ENCODE measurements at places on chromosomes 11 and 22.

- no peak for DNase-seq
Measured at GRCh38 chr11:60701469-60701818, 2.0 kb downstream of the MS4A8 start.

DNA sequence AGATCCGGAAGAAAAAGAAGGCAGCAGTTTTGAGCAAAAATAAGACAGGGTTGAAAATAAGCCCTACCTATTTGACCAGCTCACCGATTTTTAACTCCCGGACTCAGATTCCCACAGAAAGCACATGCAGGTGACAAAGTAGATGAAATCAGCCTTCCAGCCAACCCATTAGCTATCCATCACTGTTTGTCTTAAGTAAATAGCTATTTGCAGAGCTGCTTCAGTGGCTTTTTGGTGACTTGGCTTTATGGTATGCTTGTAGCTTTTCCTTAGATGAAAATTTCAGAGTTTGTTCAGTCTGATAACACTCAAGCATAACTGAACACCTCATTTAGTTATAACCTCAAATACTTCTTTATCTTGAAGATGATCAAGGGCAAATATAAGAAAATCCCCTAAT lies 192.6 kb downstream of the HIPK3 start:
- no peak for DNase-seq

DNA sequence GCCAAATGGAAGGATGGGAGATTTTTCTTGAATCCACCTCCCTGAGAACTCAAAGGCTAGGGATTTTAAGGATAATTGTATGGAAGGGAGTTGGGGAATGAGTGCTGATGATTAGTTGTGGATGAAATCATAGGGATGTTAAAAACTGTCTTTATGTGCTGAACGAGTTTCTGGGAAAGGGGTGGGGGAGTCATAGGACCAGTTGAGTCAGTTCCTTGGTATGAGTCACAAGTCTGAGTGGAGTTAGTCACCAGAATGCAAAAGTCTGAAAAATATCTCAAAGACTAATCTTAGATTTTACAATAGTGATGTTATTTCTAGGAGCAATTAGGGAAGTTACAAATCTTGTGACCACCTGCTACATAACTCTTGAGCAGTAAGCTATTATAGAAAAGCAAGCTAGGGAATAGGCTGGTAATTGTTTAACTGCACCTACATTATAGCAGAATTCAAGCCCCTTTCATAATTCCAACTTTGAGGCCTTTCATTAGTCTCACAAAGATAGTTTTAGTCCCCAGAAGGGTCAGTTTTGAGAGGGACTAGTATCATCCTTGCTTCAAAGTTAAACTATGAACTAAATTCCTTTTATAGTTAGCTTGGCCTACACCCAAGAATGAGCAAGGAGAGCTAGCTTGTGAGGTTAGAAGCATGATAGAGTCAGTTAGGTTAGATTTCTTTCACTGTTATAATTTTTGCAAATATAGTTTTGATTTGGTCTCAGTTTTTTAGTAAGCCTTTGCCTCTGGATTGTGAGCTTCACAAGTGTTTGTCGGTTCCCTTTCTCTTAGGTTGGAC lies 668.0 kb downstream of the ETS1 start:
- DNase-seq: peak; percentile 29

DNA sequence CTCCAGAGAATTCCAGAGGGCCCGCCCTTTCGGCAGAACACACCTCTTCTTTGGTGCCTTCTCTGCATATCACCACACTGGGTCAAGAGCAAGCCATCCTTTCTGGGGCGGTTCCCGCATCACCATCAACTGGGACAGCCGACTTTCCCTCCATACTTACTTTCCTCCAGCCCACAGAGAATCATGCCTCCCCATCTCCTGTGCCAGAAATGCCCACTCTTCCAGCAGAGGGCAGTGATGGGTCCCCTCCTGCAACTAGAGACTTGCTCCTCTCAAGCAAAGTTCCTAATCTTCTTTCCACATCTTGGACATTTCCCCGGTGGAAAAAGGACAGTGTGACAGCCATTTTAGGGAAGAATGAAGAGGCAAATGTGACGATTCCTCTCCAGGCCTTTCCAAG lies 157.7 kb downstream of the C11orf91 start:
- peak; percentile 45 for DNase-seq

DNA sequence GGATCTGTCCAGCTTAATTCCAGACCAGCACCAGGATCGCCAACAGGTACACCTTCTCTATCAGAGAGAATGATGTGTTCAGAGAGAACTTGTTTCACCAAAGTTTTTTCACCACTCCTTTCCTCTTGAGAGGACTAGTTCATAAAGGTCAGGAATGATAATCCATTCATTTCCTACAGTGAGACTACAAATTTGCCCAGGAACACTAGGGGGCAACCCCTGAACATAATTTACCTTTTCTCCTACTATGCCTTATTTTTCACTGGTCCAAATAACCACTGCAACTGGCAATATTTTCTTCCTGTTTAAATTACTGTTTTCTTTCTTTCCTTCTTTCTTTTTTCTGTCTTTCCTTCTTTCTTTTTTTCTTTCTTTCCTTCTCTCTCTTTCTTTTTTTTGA lies 22.5 kb downstream of the CAVIN3 start:
- DNase-seq: no peak

DNA sequence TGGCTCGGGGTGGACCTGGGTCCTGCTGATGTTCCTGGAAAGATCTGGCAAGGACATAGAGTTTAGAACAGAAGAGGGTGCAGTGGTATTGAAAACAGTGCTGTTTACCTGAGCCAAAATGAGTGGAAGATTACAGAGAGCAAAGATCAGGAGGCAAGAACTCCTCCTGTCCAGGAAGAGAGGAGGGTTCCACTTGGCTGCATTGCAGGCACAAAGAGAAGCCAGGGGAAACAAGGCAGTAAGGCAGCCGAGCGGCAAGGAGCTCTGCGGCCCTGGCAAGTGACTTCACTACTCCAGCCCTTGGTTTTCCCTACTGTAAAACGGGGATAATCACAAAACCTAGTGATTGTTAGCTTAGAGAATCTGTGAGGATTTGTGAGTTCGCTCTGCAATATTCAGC lies 3.7 kb upstream of the PACSIN2 start:
- no peak for DNase-seq

DNA sequence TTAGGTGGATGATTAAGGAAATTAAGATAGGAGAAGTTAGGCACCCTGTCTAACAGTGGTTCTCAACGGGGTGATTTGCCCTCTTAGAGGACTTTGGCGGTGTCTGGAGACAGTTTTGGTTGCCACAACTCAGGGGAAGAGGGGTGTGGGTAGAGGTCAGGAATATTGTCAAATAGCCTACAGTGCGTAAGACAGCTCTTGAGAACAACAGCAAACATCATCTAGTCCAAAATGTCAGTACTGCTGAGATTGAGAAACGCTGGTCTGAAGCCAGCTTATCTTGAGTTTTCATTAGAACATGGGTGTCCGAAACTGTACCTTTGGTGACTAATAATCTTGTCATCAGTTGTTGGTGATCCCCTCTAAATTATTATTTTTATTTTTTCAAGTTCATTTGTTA lies 38.4 kb downstream of the CECR2 start:
- DNase-seq: no peak

DNA sequence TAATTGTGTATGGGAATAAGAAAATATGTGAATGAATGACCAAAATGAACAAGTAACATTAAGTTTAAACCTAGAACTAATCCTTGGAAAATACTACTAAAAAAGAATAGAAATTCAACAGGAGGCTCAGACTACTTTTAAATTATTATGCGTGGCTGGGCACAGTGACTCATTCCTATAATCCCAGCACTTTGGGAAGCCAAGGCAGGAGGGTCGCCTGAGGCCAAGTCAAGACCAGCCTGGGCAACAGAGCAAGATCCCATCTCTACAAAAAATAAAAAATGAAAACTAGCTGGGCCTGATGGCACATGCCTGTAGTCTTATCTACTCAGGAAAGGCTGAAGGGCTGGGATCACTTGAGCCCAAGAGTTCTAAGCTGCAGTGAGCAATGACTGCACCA lies 85.4 kb upstream of the CLNS1A start:
- DNase-seq: no peak

GRCh38 chr11:1086171-1087102 lies 11.8 kb downstream of the MUC2 start:
- no peak for DNase-seq

DNA sequence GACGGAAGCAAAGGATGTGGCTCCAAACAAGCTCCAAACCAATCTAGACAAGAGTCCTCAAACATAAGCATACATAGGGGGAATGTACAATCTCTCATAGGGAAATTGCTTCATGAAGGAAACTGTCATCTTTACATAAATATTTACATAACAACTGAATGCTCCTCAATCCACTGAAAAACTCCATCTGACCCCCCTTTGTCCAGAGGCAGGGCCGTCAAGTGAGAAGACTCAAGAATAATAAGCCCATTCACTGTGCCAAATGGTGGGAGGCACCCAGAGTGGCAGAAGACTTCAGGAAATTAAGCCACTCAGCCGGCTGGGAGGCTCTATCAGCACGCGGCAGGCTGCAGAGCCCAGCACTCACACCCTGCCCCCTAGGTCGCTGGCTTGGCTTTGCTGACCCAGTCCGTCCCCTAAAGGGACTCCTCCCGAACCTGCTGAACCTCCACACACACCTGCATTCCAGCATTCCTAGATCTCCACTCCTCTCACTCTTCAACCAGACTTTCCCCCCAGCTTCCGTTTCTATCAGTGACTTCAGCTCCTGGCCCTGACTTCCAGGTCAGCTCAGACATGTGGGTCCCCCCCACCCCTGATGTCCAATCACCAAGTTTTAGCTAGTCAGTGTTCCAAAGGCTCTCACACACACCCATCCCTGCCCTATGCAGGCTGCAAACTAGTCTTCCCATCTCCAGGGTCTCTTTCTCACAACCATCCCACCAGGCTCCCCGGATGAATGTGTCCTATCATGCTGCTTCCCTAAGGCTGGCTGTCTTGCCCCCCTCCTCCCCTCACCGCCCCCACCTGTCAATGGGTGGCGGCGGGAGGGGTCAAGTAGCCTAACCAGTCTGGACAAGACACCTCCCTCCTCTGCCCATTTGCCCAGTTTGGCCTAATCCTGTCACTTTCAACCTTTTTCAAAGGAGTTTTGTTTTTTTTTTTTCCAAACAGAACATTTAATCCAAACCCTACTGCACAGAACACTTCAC lies 11.3 kb downstream of the VPS37C start:
- DNase-seq: no peak

- DNase-seq: no peak
Measured at GRCh38 chr11:65205602-65205967, 23.9 kb downstream of the CAPN1 start.

DNA sequence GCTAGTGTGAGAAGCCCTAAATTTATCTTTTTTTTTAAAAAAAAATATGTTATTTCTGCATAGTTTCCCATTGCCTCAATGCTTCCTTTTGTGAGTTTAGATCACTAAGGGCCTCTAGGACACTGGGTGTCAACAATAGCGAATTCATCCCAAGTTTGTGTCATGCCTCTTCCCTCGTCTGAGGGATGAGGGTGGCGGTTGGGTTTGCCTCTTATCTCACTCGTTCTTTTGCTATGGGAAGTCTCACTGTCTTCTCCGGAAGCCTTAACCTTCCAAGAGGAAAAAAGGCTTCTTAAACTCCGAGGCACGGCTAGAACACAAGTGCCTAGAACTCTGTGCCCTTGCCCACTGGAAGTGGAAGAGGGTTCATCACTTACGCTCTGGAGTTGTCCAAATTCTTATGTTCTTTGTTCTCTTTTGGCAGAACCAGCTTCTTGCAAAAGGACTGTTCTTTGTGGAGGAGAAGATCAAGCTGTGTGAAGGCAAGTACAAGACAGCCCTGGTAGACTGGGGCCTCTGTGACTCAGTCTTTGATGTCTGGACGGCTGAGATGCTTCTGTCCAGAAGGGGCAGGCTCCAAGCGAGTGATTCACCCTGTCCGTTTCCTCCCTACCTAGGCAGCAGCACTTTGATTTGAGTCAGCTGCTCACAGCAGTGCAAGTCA lies 78.5 kb downstream of the TRAF6 start:
- DNase-seq: peak; percentile 62

- DNase-seq: peak; percentile 98
Measured at GRCh38 chr11:3841426-3842350, 929 bp upstream of the RHOG start.

DNA sequence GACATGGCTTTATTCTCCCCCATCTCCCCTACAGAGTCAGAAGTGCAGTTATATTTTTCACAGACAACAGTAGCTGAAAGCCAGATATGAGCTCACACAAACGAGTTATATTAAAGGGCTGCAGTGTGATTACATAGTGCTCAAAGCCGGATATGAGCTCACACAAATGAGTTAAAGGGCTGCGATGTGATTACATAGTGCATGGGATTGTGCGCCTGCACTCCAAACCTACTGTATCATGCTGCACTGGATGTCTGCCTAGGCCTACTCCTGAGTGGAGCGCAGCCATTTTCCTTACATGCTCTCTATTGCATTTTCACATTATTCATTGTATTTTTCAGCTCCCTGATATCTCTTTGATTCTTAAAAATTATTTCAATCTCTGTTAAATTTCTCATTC lies 414.6 kb upstream of the LARGE1 start:
- DNase-seq: peak; percentile 23

DNA sequence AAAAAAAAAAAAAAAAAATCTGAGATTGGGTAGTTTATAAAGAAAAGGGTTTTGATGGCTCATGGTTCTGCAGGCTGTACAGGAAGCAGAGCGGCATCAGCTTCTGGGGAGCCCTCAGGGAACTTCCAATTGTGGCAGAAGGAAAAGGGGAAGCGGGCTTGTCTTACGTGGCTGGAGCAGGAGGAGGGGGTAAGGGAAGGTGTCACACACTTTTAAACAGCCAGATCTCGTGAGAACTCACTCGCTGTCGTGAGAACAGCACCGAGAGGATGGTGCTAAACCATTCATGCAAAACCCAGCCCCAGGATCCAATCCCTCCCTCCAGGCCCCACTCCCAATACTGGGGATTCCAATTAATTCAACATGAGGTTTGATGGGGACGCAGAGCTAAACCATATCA lies 806.2 kb downstream of the TBC1D22A start:
- no peak for DNase-seq

DNA sequence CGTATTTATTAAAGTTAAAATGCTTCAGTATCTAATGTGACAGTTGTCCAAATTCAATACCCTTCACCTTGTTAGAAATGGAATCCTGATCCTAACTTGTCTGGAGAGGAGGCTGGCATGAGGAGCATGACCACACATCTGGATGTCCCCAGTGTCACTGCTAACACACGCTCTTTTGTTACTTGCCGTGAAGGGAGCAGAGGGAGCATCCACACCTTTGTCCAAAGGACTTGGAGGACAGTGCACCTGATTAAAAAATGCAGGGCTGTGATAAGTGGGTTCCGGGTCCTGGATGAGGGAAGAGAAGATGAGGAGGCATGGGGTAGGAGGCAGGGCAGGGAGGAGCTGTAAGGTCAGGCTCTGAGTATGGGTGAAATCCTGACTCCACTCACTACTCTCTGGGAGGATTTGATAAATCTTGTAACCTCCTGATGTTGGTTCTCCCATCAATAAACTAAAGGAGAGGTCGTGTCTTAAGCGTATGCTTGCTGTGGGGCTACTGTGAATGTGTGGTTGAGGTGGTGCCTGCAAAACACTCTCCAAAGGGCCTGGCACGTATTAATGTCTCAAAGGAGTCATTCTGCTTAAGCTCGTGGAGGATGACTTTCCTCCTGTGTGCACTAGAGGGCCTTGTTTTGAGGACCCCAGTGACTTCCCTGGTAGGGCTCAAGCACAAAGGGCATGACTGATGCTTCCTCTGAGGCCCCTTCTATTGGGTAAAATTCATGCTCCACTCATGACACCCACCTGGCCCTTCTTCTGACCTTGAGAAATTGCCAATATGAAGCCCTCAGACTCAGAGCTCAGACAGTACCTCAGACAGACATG lies 16.8 kb upstream of the IGLL5 start:
- DNase-seq: peak; percentile 55

Measured in NB4 (cell line).